ENCODE measurements at places on chromosomes 1 and 21.

DNA sequence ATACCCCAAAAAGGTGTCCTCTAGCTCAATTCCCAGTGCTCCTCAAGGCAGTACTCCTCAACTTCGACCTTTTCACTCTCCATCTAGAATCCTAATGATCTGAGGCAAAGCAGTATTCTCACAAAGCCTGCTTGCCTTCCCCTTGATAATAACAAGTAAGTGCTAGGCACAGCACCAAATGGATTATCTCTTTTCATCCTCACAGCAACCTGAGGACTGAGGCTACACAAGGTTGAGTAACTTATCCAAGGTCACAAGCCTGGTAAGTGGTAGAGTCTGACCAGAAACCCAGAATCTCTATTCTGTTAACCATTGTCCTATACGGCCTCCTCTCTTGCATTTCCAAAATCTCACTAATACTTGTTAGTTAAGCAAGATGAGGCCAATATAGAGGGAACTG, 5.1 kb downstream of the SYDE2 start:
- no peak for DNase-seq

GRCh38 chr1:36910886-36911540, 123.3 kb downstream of the GRIK3 start:
- no peak for DNase-seq

GRCh38 chr1:226555092-226555491, 6.5 kb downstream of the STUM start:
- no peak for DNase-seq

- DNase-seq = no peak
Measured at GRCh38 chr1:24957016-24957807, 27.1 kb upstream of the RUNX3 start.

DNA sequence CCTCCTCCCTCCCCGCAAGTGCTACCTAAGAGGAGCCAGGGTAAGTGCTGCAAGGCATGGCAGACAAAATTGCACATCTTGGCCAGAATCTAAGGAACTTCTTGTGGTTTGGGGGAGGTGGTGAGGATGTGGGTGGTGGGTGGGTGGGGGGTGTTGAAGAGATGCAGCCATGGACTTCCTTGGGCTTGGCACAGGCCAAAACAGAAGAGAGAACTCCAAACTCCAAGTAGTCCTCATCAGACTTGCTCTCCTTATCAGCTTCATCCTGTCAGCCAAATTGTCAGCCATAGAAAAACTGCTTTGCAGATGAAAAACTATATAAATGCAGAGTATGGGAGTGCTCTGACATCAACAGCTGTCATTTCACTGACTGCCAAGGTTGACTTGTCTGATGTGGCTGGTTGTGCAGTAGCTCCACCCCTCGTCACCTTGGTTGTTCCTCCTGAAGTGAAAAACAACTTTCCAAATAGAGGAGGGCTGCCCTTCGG, 7.1 kb downstream of the AMIGO1 start:
- no peak for DNase-seq

GRCh38 chr1:174964261-174964971, 35.3 kb upstream of the CACYBP start:
- DNase-seq = no peak

DNA sequence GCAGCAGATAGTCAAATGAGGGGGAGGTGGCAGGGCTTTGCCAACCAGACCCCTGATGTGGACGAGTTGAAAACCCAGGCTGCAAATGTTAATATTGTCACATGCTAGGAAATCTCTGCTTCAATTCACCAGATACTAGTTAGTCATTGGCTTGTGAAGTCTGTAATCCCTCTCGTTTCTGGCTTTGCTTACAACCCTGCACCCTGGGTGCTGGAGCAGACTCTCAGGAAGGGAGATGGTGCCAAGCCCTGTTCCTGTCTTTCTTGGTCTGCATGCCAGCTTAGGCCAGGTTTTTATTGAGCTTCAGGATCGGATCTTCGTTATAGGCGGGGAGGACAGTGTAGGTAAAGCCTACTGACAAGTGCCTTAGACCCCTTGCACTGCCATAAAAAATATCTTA, 53.3 kb downstream of the MDM4 start:
- no peak for DNase-seq

DNA sequence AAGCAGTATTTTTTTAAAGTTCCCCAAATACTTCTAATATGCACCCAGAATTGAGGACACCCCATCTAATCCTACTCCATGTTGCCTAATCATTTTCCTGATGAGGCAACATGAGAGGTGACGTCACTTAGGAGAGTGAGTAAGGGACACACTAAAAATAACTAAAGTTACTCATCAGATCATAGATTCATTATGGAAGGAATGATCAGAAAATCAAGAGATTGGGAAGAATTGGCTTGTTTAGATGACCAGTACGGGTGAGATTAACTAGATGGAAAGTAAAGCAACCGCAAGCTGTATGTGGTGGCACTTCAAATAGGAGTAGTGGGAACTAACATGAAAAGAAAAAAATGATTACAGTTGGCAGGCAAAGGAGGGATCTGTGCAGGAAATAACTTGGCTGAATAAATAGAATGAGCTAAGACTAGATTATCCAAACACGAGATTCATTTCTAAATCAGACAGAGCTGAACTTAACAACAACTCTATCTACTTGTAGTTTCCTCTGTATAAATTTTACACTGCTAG, 61.4 kb upstream of the CXADR start:
- DNase-seq = no peak

GRCh38 chr1:175537571-175537970, 205.8 kb downstream of the TNR start:
- DNase-seq = no peak

GRCh38 chr1:36966242-36966641, 68.1 kb downstream of the GRIK3 start:
- no peak for DNase-seq

GRCh38 chr1:45673956-45674355, 12.4 kb downstream of the GPBP1L1 start:
- DNase-seq = no peak

- DNase-seq = no peak
Measured at GRCh38 chr1:60034999-60035398, 38.6 kb downstream of the C1orf87 start.

DNA sequence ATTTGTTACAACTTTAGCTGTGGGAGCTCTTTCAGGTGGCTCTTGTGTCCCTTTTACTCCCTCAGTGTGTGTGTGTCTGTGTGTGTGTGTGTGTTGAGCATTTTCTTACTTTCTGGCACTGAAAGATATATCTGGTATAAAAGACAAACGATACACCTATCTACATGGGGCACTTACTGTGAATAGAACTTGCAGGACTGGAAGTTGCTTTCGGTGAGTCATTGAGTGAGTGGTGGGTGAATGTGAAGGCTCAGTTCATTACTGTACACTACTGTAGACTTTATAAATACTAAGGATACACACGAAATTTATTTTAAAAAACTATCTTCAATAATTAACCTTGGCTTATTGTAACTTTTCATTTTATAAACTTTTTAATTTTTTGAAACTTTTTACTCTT, 38.7 kb downstream of the BTBD8 start:
- no peak for DNase-seq

GRCh38 chr1:234617986-234618736, 8.2 kb upstream of the IRF2BP2 start:
- DNase-seq = no peak

DNA sequence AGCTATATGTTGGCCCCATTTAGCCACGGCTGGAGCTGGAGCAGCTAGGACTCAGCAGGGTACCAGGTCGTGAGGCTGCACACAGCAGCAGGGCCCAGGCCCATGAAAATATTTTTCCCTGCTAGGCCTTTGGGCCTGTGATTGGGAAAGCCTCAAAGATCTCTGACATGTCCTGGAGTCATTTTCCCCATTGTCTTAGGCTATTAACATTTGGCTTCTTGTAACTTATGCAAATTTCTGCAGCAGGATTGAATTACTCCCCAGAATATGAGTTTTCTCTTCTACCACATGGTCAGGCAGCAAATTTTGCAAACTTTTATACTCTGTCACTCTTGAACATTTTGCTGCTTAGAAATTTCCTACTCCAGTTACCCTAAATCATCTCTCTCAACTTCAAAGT, 11.2 kb downstream of the CFHR2 start:
- no peak for DNase-seq

GRCh38 chr1:95730986-95731385, 497.0 kb downstream of the RWDD3 start:
- no peak for DNase-seq

GRCh38 chr1:153866045-153866850, 56.5 kb downstream of the GATAD2B start:
- DNase-seq = no peak

DNA sequence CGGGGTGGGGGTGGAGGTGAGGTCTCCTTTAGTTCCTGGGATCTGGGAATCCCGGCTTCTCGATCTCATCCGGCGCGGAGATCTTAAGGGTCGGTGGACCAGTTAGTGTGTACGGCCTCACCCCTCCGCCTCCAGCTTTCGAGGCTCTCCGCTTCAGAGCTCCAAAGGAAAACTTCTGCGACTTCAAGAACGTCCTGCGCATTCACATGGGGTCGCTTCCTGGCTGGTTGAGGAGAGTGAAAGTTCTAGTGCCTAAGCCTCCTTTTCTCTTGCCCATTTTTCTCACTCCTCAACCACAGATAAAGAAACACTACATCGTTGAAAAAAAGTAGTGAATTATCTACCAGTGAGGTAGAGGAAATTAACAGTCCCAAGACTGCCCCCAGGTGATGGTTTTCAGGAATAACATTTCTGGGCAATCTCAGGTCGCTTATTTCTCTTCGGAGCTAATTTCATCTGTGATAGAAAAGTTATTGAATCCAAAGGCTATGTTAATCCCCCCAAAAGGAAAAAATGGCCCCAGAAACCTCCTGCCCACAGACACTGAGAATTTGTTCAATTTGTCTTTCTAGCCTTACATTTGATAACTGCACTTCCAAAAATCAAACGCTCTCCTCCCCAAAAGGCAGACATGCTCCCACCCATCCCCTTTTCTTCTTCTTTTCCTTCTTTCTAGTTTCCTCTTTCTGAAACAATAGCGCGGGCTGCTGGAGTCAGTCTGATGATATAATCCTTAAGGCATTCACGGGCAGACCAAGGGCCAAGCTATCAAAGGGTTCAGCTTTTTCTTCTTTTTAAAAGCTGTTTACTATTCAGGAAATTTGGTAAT, 20.6 kb upstream of the TBX15 start:
- DNase-seq = no peak

DNA sequence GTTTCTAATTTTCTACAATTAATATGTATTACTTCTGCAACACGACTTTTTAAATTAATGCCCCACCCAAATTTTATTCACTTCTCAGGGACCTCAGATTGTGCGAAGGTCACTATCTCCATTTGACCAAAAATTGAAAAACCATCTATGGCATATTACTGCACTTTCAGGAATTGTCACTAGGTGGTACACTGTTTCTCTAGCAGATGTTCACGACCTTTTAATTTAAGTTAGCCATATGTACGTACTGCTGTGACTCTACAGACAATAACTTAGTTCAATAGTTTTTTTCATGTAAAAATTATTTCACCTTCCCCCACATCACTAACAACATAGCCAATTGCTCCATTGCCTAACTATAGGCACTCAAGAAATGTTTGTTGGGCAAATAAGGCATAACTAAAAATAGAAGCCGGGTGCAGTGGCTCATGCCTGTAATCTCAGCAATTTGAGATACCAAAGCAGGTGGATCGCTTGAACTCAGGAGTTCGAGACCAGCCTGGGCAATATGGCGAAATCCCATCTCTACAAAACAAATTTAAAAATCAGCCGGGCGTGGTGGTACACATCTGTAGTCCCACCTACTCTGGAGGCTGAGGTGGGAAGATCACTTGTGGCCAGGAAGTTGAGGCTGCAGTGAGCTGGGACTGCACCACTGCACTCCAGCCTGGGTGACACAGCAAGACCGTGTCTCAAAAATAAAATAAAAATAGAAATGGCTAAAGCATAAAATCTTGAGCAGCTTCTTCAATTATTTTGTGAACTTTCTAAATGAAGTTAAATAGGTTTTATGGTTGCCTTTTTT, 75.7 kb upstream of the PKN2 start:
- no peak for DNase-seq

Measured in stimulated activated CD8-positive, alpha-beta memory T cell treated with anti-CD3 and anti-CD28 coated beads, Interleukin-15, amount 100 ng/mL, for 4 hours (primary cell).